Fibroblast of lung (primary cell): ENCODE measurements at places on chromosomes 4 and X. TPM values are rescaled to one million over a fixed set of nuclear protein-coding genes. Genes with fewer than 3 reads are reported as not detected.

Gene TIGD4
- total RNA-seq = under 0.01 TPM in 2 replicates

DNA sequence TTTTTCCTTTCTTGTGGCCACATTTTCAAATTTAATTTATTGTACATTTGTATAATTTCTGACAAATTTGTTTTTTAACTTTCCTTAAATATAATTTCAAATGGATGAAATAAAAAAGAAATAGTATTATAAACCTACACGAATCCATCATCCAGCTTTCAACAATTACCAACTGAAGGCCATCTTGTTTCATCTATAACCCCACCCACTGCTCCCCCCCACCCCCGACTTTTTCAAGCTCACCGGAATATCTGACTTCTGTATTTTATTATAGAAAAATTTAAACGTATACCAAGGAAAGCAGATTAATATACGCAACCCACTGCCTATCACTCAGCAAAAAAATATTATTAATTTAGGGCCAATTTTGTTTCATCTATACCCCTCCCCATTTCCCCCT lies 1.1 kb downstream of the MORF4L2 start:
- DNase-seq = no peak

- DNase-seq = no peak
These were observed 67.8 kb upstream of the PCDH10 start for GRCh38 chr4:133081246-133081645.

Gene FAAH2
- under 0.01 and 0.33 TPM in 2 replicates for total RNA-seq

DNA sequence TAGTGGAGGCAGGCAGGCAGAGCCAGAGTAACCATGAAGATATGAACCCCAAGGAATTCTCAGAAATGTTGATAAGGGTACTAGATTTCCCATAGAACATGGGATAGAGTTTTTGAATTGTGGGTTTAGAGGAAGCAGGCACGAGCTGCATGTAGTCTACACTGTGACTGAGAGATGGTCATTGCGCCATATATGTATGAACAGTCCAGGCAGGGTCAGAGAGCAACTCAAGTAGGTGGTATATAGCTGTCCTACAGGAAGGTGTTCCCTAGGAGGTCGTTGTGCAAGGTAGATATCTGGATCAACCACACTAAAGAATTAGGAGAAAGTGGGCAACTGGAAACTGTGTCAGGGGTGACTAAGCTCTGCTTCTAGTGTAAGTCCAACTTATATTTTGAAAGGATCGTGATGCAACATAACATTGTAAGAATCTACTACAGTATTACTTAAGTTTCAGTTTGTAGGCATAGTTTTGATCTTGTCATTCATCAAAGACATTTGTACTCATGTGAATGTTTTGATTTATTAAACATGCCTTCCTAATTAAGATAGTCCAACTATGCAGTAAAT lies 94.6 kb downstream of the HPGD start:
- peak; percentile 26 for DNase-seq

- no peak for DNase-seq
These were observed 49.5 kb downstream of the UNC5C start for GRCh38 chr4:95499291-95499696.

DNA sequence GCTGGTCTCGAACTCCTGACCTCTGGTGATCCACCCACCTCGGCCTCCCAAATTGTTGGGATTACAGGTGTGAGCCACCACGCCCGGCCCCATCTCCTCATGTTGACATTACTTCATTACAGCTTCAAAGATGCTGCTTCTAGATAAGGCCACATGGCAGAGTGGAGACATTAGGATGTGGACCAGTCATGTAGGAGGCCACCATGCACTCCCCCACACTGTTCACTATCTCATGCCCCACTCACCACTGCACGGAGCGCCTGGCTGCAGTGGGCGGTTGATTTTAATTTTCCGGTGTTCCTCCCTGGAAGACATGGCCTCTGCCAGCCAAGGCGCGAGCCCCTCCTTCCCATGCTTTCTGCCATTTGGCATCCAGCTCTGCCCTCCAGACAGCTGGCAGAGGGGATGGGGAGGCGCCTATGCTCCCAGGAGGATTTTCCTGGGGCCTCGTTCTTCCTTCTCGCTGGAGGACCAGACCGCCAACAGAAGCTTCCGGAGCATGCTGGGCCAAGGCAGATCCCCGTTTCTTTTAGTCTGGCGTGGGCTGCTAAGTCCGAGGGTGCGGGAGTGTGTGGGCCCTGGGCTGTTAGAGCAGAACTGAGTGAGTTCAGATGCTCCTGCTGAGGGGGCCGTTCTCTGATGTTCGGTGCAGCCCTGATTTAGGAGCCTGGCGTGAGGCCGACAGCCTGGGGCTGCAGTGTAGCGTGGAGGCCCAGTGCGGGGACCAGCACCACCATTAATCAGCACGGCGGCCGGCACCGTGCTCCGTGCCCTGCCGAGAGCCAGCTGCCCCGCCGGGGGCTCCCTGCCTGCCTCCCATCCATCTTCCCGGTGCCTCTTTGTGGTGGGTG lies 93.1 kb downstream of the SORCS2 start:
- DNase-seq = no peak

Gene PLP2
- 10.5 and 23.3 TPM in 2 replicates for total RNA-seq

- DNase-seq = peak; percentile 27
These were observed 60.2 kb upstream of the MSN start for GRCh38 chrX:65607070-65607742.

GRCh38 chr4:8291036-8291682 lies 21.6 kb downstream of the HTRA3 start:
- DNase-seq = no peak

GRCh38 chr4:139015948-139016471 lies 429 bp downstream of the NOCT start:
- peak; percentile 42 for DNase-seq

DNA sequence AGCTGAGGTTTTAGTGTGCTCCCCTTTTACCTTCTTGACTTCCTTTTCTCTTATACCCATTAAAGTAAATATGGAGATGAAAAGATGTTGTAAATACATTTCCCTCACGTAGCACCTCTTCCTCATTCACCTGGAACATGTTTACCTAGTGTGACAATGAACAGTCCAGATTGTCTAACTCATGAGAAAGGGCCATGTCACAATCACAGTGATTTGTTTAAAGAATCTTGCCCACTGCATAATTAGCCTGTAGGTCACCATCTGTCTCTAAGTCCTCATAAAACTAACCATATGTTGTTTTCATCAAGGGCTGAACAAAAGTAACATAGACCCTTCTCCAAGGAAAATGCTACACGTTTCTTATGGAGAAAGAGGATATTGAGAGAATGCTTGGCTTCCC lies 85.7 kb downstream of the TSPAN5 start:
- DNase-seq = no peak

DNA sequence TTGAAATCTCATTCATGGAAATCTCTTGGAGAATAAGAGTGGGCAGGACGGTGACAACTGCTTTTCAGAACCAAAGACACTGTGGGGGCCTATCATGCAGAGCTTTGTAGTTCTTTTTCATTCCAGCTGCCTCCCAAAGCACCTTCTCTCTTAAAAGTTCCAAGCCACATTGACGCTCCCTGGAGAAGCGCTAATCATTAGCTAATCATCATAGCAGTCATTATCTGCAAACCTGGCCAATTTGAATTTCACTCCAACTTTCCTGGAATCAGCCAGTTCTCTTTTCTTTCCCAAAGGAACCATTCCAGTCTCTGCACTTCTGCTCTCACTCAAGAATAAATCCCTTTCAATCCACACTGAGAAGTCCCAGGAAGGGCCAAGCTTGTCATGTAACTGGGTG lies 1144.1 kb upstream of the IGFBP7 start:
- no peak for DNase-seq

DNA sequence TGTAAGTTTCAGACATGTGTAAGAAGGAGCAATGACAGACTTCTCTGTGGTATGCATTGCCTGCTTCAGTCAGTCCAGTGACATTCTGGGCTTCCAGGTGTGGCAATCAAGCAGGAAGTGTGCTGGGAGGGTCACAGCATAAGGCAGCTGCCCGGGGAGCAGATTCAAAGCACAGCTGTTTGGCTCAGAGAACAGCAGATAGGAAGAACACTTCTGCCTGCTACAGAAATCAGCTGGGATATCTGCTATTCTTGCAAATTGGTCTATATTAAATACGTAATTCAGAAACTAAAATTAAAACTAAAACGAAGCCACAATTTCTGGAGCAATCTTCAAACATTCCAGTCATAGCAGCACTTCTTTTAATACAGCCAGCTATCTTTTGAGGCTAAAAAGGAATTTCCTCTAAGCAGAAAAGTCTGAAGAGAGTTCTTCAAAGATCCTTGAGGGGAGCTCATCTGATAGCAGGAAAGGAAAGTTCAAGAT lies 47.5 kb upstream of the GALNT7 start:
- DNase-seq = peak; percentile 68

DNA sequence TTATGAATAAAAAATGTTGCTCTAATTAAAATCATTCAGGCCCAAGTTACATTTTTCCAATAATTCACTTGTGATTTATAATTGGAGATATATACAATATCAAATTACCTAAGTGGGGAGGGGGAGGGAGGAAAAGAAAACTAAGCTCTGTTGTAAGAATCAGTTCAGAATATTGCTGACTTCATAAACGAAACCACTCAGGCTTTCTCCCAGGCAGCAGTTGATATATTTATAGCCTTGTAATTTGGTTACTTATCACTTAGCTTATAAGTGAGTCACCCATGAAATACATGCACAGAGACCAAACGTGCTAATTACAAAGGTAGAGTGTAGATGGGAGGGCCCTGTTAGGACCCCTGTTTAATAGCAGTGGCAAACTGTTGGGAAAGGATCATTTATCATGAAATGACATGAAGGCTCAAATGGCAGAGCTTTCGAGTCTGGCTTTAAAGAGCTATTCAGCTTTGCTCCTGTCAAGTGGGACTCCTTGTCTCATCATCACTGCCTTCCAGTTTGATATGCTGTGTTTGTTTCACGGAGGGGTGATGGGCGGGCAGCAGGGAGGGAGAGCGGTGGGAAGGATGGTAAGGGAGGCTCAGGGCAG lies 105.6 kb upstream of the PGRMC2 start:
- DNase-seq = peak; percentile 80

- DNase-seq = no peak
These were observed 8.6 kb upstream of the TSPAN7 start for GRCh38 chrX:38552721-38553120.

DNA sequence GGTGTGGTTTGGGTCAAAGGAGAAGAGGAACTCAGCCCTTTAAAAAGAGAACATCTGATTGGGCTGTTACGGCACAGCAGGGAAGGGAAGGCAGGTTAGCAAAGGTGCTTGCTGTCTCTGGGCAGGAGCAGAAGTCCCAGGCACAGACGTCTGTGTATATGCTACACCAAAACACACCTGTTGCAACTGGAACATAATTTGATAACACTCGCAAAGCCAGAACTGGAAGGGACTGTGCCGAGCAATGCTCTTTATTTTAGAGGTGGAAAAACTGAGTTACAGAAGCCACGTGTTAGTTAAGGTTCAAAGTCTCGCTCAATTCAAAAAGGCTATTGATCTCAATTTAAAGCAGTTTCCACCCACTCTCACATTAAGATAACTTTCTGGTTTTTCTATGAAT lies 2.2 kb upstream of the FAM114A1 start:
- DNase-seq = no peak

DNA sequence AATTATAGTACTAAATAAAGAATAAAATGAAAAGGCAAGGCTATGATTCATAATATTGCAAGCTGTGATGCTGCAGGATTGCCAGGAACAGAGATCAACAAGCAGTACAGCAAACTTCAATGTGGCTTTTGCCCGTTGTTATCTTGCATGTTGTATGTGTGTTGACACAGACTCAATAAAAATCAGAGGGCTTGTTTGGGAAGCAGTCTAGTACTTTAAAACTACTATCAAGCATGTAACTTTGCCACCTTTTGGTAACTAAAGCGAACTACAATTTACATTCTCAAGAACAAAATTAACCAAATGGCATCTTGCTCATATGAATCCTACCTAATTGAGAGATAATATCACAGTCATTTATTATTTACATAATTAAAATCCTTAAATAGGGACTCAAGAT lies 79.8 kb upstream of the GPM6A start:
- peak; percentile 39 for DNase-seq

DNA sequence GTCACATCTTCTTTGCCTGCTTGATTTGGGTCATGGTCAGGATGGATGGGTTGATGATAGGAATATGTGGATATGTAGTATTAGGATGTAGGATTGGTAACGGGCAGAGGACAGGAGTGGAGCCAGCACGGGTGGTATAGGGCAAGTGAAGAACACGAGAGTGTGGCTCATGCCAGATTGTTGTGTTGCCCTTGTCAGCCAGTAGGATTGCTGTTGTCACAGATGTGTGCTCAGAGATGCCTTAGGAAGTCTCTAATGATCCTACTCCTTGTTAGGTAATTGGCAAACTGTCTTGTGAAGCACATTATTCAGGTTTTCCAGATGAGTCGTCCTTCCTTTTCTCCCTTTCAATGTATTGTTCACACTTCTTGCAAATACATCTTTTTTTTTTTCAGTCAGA lies 5.5 kb downstream of the ATP10D start:
- peak; percentile 35 for DNase-seq

GRCh38 chr4:128635955-128636560 lies 173.4 kb upstream of the JADE1 start:
- DNase-seq = peak; percentile 9
